ENCODE measurements at places on chromosomes 16 and 17.
A peak's percentile ranks its signal among the peaks of the same experiment; 100 is the strongest.

DNA sequence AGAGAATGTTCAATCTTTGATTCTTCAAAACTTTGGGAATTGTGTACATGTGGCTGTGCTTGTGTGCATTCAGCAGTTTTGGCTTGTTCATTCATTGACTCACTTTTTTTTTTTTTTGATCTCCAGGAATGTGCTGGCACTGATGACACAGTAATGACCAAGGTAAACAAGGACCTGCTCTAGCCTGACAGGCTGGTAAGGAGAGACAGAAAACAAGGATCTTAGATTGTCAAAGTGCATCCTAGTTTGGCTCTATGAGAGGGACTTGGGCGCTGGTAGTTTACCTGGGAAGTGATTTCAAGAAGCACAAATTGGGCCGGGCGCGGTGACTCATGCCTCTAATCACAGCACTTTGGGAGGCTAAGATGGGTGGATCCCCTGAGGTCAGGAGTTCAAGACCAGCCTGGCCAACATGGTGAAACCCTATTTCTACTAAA lies 233.1 kb upstream of the WSCD1 start:
- DNase-seq: no peak

DNA sequence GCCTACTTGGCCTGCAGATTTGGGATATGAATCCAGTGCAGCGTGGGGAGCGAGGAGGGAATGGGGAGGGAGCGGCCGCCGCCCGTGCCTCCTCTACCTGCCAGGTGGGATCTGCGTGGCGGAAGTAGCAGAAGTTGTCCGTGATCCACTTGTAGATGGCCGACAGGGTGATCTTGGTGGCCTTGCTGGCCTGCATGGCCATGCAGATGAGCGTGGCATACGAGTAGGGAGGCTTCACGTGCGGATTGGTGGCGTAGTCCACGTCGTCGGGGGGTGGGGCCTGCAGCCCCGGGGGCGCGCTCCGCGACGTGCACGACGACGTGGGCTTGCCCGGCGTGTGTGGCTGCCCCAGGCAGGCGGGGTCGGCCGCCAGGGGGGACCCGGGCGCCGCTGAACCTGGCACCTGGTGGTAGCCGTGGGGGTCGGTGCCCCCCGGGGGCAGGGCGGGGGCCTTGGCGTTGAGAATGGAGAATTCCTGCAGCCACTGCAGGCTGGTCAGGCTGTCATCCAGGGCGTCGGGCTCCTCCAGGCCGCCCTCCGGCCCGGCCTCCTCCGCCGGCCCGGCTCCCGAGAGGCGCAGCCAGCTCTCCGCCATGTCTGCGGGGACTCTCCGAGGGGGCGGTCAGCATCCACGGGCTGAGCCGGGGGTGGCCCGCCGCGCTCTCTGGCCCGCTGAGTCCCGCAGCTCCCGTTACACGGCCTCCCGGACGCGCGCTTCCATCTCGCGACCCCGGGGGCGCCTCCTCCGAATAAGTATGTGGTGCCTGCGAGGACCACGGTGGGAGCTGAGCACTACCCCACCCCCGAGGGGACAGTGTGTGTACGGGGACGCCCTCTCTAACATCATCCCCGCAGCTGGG lies 1.0 kb downstream of the FOXJ1 start:
- DNase-seq: no peak

GRCh38 chr17:45423304-45423974 lies 9.2 kb downstream of the ARHGAP27 start:
- DNase-seq: no peak

DNA sequence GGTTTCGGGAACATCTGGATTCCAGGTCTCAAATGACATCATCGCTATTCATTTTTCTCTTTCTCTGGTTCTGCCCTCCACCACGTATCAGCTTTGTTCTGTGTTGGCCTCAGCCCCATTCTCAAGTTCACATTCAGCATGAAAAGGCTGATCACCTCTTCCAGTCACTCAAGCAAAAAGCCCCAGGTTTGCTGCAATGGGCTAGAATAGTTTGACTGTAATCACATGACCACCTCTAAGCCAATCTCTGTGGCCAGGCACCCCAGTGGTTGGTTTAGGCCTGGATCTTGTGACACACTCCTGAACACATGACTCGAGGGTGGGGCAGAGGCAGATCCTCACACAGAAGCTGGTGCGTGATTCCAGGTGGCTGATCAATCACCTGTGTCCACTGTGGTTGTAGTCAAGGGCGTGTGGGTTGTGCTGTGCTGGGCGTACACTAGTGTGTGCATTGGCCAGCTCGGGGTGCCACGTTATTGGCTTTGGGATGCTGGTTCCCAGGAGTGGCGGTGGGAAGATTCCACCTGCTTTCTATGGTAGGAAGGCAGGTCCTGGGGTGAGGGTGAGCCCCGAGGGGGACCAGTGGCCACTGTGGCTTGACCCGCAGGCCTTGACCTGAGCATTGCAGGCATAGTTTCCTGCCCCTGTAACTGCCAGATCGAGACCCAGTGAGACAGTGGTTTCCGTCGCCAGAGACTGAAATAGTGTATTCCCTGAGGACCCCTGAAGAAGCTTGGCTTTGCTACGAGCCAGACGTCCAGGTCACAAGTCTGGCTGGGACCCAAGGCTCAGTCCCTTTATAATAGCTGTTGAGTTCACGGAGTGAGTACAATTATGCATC lies 12.0 kb downstream of the EEF2K start:
- DNase-seq: no peak

DNA sequence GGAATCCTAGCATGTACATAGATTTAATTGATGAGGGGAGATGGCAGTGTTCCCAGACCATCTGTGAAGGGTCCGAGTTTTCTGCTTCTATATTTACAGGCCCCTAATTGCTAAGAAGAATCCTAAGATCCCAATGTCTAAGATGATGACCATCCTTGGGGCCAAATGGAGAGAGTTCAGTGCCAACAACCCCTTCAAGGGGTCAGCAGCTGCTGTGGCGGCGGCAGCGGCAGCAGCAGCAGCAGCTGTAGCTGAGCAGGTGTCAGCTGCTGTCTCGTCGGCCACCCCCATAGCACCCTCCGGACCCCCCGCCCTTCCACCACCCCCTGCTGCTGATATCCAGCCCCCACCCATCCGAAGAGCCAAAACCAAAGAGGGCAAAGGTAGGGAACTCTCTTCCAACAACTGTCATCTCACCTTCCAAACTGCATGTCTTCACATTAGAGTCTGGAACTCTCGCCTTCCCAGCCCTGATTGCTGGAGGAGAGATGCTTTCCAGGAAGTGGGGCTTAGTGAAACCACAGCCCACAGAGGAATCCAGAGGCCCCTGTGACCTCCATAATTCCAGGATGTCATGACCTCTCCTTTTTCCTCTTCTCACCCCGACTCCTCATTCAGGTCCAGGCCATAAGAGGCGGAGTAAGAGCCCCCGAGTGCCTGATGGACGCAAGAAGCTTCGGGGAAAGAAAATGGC lies 4.7 kb downstream of the CHD3 start:
- DNase-seq: no peak

DNA sequence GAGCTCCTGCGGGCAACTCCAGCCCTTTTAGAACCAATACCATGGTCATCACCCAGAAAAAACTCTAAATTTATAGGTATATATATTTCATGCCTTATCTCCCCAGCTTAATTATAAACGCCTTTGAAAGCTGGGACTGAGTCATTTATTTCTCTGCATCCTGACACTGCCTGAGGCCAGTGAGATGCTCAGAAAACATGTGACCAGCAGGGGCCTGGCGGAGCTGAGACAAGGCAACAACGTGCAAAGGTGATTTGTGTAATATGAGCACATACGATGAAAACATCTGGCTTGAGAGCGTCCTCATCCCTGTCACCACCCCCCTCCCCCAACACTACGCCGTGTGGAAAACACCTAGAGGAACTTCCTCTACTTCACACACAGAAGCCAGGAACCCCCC lies 22.7 kb downstream of the NXN start:
- DNase-seq: no peak

- DNase-seq: no peak
Measured at GRCh38 chr17:79890706-79891105, 51.5 kb upstream of the CBX4 start.

GRCh38 chr16:14024283-14024682 lies 46.8 kb upstream of the MRTFB start:
- DNase-seq: no peak

DNA sequence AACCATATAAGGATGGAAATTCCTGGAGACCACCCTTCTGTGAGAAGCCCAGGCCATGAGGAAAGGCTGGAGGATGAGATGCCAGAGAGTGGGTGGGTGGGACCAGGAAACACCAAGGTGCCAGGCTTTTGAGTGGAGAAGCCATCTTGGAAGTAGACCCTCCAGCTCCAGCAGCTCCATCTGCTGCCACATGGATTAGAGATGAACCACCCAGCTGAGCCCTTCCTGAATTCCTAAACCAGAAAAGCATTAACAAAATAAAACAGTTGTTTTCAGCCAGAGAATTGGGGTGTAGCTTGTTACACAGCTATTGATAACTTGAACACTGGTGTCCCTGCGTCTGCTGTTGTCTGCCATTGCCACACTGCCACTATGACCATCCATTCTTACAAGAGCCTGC lies 6.3 kb upstream of the TMEM114 start:
- DNase-seq: no peak

GRCh38 chr16:804193-805048 lies 3.9 kb upstream of the GNG13 start:
- DNase-seq: no peak

DNA sequence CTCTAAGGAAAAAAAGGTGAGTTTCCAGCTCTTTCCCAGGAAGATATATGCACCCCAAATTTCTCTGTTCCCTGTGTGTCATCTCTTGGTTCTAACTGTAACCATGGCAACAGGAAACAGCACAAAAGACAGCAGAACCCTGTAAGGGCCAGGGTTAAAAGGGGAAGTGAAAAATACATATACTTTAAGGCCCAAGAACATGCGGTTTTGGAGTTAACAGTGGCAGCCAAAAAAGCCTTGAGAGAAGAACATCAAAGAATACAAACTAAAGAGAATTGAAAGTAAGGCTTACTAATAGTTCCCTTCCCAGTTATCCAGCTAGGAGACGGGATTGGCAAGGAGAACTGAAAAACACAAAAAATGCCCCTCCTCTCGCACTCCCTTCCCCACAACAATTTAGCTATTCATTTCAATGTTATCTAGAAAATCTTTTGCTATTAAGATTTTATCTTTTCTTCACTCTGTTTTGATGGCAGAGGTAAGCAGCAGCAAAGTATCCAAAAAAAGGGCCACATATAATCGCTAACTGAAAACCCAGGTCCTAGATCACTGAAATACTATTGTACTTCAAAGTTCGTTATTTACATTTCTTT lies 1.5 kb downstream of the SPOP start:
- DNase-seq: peak; percentile 89

DNA sequence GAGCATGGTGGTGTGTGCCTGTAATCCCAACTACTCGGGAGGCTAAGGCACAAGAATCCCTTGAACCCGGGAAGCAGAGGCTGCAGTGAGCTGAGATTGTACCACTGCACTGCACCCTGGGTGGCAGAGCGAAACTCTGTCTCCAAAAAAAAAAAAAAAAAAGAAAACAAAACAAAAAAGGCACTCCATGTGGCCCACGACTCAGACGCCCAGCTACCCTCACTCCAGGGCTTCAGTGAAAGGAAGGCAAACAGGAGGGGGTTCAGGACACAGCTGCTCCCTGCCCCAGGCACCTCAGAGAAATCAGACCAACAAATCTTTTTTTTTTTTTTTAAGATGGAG lies 91.7 kb downstream of the LITAF start:
- no peak for DNase-seq

DNA sequence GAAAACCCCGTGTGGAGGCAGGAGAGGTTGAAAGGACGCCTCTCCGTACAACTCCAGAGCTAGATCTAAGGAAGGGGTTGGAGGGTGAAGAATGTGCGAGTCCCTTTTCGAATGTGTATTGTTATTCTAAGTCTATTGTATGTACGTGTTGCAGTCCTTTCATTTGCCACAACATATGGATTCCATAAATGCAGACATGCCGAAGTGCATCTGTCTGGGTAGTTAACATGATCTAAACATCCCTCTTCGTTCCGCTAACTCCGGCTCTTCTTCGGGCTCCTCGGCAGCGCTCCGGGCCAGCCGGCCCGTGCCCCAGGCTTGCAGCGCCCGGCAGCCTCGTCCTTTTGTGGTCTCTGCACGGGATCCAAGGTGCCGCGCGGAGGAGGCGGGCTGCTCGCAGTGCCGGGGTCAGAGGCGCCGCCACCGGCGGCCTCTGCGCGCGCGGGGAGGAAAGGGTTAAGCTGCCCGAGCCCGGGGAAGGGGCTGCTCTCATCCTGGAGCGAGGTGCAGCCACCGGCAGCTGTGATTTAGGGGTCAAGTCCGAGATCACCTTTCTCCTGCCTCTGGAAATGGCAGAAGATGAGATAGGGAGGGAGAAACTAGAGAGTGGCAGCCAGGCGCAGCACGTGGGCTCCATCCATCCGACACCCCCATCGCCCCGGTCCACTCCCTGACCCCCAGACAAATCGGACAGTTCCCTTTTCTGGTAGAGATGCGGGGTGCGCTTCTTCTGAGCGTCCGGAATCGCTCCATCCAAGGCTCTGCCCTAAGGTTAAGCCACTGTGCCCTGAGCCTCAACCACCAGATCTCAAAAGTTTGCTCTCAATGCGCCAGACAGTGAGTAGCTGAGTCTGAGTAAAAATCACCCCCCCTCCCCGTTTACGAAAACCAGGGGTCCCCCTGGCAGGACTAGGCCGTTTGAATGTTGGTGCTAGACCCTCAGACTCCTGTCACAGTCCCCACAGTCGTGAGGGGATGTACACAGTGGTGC lies 15.1 kb upstream of the ZFHX3 start:
- DNase-seq: no peak

GRCh38 chr16:24253192-24253591 lies 2.9 kb upstream of the CACNG3 start:
- DNase-seq: no peak

DNA sequence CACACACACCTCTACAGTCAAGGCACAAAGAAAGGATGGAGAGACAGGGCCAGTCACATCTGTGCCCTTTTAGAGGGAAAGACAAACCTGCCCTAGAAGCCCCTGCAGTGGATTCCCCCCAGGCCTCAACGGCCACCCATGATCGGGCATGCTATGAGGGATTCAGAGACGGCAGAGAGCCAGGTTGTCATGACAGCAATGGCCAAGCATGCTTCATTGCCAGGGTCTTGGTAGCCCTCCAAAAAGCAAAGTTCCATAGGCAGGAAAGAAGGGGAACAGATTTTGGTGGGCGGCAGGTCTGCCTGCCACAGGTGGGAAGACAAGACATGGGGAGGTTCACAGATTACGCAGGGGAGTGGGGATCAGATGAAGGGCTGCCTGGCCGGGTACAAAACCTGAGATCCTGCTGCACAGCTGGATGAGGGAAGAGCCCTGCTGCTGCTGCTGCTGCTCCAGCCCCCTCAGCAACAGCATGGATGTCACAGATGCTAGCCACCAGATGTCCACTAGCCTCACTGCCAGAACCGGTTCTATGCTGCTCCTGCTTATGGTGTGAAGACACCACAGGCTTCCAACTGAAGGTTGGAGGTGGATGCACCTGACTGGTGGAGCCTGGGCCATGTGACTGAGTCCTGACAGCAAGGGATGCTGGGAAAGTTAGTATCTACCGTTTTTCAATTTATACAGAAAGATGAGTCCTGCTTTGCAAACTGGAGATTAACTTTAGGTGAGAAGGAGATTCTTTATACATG lies 17.8 kb downstream of the ACTG1 start:
- DNase-seq: no peak

DNA sequence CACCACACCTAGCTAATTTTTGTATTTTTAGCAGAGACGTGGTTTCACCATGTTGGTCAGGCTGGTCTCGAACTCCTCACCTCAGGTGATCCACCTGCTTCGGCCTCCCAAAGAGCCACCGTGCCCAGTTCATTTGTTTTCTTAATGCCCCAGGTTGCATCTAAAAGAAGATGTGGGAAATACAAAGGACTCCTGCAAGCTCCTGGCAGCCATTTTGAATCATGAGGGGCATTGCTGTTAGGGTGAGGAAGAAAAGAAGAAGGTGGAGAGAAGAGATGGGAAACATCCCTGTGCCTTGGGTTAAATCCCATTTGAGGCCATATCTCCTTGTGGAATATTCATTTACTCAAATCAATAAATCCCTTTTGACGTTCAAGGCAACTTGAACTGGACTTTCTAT lies 365.3 kb upstream of the ERCC4 start:
- DNase-seq: no peak
